ENCODE measurements at places on chromosomes 3 and 15.

- DNase-seq: no peak
These were observed 19.4 kb upstream of the KIF23 start for GRCh38 chr15:69394556-69395282.

GRCh38 chr3:12902181-12902999 is 61.0 kb upstream of the RPL32 start:
- DNase-seq: no peak

- no peak for DNase-seq
These were observed 212.2 kb downstream of the GABRG3 start for GRCh38 chr15:27183201-27183600.

GRCh38 chr15:69906256-69907185 is 191.2 kb downstream of the TLE3 start:
- no peak for DNase-seq

DNA sequence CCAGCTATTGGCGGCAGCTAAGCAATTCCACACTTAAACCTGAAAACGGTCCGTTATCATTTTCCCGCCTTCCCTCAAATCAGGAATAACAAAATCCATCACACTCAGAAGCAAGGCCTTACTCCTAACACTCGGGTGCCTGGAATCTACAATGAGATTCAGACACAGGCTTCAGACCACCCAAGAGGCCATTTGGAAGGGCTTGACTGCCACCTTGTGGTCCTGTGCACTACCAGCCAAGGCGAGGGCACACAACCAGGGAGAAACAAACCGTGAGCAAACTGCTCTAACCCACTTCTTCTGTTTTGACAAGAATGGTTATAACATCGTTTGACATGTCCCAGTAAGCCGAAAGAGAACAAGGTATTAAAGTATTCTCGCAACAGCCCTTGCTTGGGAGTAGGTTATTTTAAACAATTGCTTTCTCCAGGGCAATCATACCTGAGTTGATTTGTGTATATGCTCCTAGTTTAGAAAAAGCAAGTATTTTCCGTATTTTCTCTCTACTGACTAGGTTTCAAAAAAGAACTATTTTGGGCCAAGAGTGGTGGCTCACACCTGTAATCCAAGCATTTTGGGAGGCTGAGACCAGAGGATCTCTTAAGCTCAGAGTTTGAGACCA is 40.1 kb upstream of the TAFA4 start:
- no peak for DNase-seq

DNA sequence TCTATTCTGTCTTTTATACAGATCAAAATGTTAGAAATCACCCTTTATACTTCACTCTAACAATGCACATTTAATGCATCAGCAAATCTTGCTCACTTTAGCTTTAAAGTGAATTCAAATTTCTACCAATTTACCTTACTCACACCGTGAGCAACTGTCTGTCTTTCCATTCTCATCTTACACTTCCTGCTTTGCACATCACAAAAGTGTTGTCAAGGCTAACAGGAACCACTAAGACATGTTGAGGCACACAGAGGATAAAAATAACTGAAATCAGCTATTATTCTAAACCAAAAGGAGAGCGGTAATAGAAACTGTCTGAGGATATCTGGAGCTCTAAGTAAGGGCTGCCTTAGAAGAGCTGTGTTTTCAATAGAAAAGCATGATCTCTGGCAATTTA is 519.9 kb downstream of the ZBBX start:
- DNase-seq: no peak

DNA sequence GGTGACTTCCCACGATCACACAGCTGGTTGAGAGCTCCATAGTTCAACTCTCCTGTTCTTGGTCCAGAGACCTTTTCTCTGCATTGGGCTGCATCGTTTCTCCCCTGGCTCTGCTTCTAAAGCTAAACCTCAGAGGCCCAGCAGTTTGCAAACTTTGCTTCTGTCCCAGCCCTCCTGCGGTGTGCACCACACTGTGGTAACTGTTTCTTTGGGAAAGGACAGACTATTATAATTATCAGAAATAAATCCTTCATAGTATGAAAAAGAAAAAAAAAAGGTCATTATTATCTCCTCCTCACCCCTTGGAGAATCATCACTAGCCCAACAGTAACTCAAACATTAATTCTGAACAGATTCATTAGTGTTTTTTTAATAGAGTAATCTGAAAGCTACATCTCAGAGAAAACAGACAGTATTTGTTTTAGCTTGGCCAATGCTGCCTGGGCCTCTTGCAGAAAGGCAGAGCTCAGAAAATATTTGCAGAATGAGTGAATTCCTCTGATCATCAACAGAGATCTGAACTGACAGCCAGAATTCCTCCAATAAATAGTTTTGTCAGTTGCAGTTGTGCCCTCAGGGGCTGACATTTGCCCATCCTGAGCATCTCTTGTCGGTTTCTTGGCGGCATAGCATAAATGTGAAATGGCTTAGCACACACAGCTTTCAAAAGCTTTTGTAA is 52.9 kb downstream of the BFSP2 start:
- no peak for DNase-seq

GRCh38 chr3:13801361-13802204 is 78.3 kb downstream of the WNT7A start:
- DNase-seq: no peak

DNA sequence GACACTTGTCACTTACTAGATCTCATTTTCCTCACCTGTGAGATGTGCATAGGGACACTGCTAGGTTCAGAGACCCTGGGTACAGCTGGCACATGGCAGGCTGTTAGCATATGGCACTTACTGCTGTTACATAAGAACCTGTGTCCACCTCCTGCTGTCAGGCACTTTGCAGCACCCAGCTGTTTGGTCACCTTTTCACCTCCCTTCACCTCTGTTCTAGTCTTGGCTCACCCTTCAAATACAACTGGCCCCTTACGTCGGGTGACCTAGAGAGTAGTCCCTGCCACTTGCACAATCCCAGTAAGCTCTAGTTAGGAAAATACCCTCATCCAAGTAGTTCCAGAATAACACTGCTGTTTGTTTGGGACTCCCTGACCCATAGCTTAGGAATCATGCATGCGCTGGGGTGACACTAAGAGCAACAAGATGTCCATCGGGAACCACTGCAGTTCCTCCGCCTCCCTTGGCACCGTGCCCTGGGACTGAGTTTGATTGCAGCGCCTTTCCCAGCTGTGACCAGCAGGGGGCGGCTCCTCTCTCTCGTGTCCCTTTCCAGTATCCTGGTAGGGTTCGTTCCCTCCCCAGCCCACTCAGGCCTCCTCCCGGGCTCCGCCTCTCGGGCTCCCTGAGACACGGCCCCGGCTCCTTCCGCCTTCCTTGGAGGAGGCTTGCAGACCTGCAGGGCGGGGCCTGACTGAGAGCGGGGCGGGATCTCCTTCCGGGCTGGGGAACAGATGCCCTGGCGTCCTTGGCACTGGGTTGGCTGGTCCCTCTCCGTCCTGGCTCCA is 78.6 kb downstream of the ABHD5 start:
- peak; percentile 98 for DNase-seq

GRCh38 chr3:190266913-190267290 is 55.3 kb downstream of the CLDN1 start:
- DNase-seq: no peak

GRCh38 chr3:157127268-157127667 is 32.7 kb downstream of the CCNL1 start:
- DNase-seq: no peak

DNA sequence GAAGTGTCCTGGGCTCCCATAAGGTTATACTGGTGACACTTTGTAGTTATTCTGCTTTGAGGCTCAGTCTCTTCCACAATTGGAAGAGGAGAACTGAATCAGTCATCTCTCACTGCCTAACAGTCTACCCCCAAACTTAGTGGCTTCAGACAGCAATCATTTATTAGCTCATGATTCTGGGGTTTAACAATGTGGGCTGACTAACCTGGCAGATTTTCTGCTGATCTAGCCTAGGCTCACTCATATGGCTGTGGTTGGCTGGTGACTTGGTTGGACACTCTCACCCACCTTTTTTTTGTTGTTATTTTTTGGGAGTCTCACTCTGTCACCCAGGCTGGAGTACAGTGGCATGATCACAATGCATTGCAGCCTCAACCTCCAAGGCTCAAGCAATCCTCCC is 7.1 kb downstream of the GPD1L start:
- no peak for DNase-seq

DNA sequence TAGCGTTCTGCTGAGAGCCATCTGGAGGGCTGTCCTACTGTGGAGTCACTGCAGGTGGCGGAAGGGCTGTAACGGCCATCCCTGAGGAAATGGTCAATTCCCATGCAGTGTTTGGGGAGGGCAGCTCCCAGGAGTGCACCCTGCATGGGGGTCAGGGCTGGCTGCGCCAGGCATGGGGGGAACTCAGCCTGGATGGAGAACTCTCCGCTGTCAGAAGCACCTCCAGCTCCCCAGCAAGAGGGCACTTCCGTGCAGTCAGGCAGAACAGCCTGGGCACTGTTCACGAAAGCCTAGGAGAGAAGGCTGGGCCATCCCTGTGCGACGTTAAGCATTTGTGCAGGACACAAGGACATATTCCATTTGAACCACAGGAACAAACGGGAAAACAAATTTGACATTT is 105.2 kb downstream of the LRIG1 start:
- no peak for DNase-seq

GRCh38 chr15:80527961-80528360 is 123.8 kb downstream of the ARNT2 start:
- DNase-seq: no peak

GRCh38 chr15:96020133-96020532 is 310.4 kb upstream of the NR2F2 start:
- no peak for DNase-seq

- no peak for DNase-seq
These were observed 10.1 kb downstream of the MCM2 start for GRCh38 chr3:127608362-127608718.

DNA sequence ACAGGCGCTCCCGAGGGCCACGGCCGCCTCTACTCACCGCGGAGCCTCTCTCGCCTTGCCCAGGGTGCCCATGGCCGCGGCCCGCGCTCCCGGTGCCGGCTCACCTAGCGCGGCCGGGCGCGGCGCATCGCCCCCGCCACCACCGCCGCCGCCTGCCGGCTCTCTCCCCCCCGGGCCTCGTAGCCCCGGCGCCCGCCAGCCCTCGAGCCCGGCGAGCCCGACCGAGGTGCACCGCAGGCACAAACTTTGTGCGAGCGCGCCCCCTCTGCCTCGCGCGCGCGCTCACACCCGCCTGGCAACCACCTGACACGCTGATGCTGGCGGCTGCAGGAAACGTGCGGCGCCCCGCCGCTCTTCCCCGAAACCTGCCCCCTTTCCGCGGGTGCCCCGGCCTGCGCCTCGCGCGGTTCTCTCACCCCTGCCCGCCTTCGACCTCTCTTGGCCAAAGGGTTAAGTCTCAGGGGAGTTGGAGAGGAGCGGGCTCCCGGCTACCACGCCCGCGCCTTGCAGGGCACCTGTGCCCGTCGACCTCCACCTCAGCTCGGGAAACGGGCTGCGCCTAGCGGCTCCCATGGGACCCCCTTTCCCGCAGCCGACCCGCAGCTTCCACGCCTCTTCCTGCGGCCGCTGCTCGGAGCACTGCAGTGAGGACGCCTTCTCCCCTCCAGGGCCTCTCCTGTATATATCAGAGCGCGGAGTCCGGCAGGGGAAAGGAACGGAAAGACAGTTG is at the start of gene RASGRP1:
RASGRP1 (minus strand) TSS at position 258 of the 730 bp plus-strand sequence; CDS start at position 72, 186 bp downstream.
- no peak for DNase-seq

Data from NCI-H2029 (cell line).